Stimulated activated CD8-positive, alpha-beta memory T cell treated with anti-CD3 and anti-CD28 coated beads, Interleukin-2, amount 100 ng/mL, for 48 hours (primary cell): ENCODE measurements at places on chromosomes 2 and 18.

GRCh38 chr18:47586418-47587070 lies 335.1 kb upstream of the SKOR2 start:
- DNase-seq: no peak

DNA sequence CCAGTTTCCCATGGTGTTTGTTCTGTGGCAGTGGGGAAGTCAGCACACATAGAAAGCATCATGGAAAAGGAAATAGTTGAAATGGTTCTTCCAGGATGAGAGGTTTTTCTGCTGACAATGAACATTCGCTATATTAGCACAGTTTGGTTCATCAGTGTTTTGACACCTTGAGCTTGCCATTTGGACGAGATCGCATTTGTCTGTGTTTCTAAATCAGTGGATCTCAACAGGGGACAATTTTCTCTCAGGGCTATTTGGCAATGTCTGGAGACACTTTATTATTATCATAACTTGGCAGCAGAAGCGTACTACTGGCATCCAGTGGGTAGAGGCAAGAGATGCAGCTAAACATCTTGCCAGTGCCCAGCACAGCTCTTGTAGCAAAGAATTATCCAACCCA lies 74.6 kb downstream of the CD8B2 start:
- DNase-seq: no peak

GRCh38 chr2:74281141-74281975 lies 61.9 kb downstream of the SLC4A5 start:
- DNase-seq: no peak

- no peak for DNase-seq
Measured at GRCh38 chr2:18724371-18725145, 135.2 kb upstream of the NT5C1B start.

DNA sequence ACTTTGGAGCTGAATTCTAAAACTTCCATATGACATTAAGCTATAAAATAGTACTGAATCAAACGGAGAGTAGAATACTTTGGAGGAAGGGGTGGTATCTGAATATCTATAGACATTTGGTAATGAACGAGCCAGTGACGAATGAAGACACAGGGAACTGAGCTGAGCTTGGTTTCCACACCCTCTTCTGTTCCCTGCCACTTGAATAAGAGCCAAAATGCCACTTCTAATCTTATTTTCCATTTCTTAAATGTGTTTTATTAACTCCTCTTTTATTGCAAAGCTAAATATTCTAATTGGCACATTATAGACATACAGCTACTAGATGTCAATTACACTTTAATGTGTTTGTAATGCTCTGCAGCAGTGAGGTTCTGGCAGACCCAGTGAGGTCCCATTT lies 76.1 kb downstream of the AFF3 start:
- DNase-seq: no peak

- DNase-seq: no peak
Measured at GRCh38 chr18:56207989-56208388, 430.4 kb downstream of the TXNL1 start.

GRCh38 chr2:23590241-23590869 lies 205.4 kb downstream of the KLHL29 start:
- no peak for DNase-seq

- DNase-seq: no peak
Measured at GRCh38 chr2:72263043-72263775, 115.5 kb upstream of the CYP26B1 start.

- DNase-seq: no peak
Measured at GRCh38 chr2:84854850-84855249, 26.0 kb downstream of the TRABD2A start.

DNA sequence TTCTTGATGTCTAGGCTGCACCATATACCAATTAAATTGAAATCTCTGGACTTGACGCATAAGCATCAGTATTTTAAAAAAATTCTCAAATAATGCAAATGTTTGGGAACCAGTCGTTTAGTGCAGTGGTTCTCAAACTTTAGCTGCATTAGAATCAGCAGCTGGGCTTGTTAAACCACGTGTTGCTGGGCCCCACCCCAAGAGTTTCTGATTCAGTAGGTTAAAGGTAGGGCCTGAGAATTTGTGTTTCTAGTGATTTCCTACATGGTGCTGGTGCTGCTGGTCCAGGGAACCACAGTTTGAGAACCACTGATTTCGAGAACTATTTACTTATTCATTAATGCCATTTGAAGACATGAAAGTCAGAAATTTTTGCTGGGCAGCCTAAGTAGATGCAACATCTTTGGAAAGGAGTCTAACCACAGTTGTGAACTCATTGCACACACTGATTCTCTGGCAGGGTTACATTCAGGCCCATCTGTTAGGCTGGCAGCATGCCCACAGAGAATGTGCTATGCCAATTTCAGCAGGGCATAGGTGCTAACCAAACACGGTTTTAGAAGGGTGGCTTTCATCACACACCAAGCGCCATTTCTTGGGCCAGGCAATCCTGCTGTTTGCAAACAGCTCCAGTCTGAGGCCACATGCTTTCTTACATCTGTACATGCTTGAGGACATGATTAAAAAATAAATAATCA lies 26.4 kb upstream of the ATP5MC3 start:
- no peak for DNase-seq

DNA sequence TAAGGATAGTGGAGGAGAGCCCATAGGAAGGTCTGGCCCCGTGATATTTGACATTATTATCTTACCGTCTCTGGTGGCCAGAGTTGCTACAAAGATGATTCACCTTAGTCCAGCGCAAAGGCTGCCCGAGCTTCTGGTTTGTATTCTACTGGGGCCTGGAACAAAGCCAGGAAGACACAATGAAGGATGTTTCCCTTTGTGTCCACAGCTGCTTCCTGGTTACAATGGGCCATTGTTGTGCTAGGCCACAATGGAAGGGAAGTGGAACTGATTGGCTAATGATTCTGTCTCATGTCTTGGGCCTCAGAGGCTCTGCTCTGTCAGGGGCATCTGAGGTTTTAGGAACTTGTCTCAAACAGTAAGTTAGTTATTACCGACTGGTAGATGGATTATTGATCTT lies 132.2 kb downstream of the TDRD15 start:
- DNase-seq: no peak

GRCh38 chr2:166957686-166958085 lies 69.4 kb downstream of the XIRP2 start:
- DNase-seq: no peak

DNA sequence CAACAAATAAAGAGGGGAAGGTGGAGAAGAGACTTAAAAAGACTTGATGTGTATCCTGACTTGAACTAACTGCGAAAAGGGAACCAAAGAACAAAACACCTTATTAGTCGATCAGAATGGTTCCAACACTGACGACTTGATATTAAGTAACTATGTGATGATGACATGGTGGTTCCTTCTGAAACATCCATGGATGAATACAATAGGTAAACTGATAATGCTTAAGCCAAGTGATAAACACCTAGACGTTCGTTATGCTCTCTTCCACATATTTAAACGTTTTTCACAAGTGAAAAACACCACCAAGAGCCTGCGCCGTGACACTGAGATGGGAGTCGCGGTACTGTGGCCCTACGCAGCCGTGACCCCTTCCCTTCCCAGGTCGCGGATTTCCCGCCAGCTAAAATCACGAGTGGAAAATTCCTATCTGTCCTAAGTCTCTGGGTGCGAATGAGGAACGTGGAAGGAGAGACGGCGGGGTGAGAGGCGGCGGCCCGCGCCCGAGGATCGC lies 797 bp downstream of the TTC32 start:
- no peak for DNase-seq

GRCh38 chr2:229775614-229776313 lies 61.4 kb upstream of the DNER start:
- no peak for DNase-seq

DNA sequence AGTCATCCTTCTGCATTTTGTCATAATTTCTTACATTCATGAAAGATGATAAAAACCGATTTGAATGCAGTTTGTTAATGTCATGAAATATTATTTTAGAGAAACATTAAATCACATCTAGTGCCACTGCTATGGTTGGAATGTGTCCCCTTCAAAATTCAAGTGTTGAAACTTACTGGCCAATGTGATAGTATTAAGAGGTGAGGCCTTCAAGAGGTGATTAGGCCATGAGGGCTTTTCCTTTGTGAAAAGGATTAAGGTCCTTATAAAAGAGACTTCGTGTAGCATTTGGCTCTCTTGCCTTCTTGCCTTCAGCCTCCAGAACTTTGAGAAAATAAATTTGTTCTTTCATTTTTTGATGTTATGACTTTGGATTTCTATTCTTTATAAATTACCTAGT lies 117.2 kb downstream of the RGPD3 start:
- no peak for DNase-seq

DNA sequence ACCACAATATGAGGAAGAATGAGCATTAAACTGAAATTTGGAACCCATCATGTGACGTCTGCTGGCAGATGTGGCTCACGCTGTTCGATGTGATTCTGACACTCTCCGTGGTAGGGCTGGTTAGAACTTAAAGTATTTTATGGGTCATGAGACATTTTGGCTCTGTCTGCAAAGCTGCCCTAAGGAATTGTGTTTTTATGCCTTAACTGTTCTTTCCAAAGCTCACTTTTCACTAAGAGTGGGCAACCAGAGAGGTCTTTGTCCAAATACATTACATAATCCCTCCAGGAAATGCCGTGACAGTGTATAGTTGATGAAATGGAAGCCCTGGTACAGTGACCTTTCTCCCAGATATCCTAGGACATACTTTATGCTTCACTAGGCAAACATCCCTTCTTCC lies 119.1 kb downstream of the AQP4 start:
- no peak for DNase-seq

GRCh38 chr18:44579745-44580144 lies 100.9 kb upstream of the SETBP1 start:
- DNase-seq: no peak

GRCh38 chr2:95289253-95289652 lies 7.9 kb upstream of the KCNIP3 start:
- no peak for DNase-seq

GRCh38 chr2:110872521-110872920 lies 140.1 kb downstream of the ACOXL start:
- no peak for DNase-seq

GRCh38 chr2:66853-67252 lies 20.5 kb upstream of the FAM110C start:
- DNase-seq: no peak

- DNase-seq: peak; percentile 40
Measured at GRCh38 chr2:75608684-75609333, 37.8 kb upstream of the MRPL19 start.

DNA sequence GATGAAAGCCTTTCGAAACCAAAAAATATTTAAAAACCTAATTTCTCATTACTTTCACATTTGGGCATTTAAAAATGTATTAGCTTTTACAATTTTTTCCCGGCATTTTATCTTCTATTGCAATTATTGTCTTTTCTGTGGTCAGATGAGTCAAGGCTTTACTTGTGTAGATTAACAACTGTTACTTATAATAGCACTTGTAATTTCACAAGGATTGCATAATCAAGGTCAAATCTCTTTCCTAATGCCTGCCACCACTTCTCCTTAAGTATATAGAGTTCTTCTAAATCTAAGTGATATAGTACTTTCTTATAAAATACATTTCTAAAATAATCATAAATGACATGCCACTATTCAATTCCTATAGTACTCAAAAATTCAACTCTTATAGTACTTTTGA lies 67.2 kb downstream of the SLC8A1 start:
- no peak for DNase-seq

DNA sequence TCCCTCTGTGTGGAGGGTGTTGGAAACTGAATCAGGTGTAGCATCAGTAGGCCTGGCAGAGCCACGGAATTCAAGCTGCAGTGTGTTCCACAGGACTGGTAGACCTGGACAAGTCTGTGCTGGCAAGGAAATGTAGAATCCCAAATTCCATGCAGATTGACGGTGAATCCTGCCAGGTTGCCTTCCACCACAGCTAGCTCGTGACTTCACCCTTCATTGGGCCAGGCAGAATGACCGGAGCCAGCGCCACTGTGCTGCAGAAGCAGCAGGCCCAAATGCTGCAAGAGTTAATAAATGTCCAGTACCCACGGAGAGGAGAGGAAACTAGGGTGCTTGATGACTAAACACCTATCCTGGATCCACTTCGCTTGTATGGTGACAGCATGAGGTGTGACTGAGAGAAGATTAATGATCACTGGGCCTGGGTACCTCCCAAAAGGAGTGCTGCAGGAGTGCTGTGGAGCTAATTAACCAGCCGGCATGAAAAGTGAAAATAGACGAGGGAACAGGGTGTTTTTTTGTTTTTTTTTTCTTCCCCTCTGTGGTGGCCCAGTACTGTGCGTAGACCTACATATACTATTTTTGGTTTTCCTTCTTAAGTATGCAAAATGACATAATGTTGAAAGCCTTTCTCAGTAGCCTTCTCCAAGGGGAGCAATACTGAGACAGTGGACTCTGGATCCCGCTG lies 122.2 kb downstream of the TANC1 start:
- DNase-seq: no peak

- no peak for DNase-seq
Measured at GRCh38 chr2:223169830-223170605, 118.0 kb downstream of the KCNE4 start.

- DNase-seq: no peak
Measured at GRCh38 chr2:44285174-44285573, 9.9 kb downstream of the SLC3A1 start.

DNA sequence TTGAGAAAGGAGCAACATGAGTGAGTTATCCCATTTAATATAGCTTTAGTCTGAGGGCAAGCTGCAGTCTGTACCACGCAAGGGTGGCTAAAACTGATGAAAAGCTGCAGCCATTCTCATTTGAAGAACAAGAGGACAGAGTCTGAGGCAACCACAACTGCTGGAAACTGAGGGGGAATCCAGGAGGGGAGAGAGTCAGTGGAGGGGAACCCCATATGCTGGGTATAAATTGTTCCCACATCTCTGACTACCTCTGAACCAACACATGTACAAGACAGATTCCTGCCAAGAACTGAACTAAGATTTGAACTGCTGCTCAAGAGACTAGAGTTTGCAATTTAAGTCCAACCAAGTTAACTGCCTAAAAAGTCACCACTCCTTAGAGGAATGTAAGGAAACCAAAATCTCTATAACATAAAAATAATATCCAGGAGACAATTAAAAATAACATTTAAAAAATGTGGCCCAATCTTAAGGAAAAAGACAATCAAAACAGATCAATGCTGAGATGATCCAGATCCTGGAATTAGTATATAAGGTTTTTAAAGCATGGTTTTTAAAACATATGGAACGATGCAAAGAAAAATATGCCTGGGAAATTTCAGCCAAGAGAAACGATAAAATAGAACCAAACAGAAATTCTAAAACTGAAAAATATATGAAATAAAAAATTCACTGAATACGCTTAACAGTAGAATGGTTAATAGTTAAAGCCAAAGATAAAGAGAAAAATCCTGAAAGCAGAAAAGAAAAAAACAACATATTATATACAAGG lies 11.2 kb downstream of the CWC22 start:
- no peak for DNase-seq

- no peak for DNase-seq
Measured at GRCh38 chr18:53790786-53791185, 433.7 kb downstream of the MBD2 start.

DNA sequence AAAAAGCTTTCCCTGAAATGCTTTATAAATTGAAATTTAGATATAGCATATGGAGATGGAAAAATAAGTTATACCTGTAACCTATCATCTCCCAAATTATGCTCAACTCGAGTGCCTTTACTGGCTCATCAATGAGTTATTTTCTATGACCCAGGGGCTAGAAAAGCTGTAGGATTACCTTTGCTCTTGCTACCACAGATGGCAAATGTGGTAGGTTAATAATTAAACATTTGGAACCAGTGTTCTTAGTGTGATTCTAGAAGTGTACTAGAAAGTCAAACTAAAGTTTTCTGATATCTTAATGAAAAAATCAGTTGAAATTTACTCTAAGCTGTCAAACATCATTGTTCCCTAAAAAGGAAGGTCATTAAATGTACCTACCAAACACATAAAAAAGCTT lies 22.5 kb downstream of the ALS2 start:
- no peak for DNase-seq
